ENCODE measurements at places on chromosomes 11 and 22.

DNA sequence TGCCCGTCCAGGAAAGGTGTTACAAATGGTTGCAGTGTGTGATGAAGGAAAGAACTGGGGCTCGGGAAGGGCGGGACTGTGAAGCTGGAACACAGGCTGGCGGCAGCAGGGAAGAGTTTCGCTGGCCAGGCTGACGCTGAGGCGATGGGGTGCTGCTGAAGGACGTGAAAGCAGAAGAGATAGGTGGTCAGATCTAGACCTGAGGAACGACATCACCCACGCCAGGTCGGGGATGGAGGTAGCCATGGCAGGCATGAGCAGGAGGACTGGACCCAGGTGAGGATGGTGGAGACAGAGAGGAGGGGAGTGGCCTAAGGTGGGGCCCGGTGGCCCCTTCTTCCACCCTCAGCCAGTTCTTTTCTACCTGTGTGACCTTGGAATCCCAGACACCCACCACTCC is 9.1 kb downstream of the CDC42EP2 start:
- no peak for DNase-seq

GRCh38 chr11:59174664-59175033 is 2.7 kb downstream of the DTX4 start:
- peak; percentile 65 for DNase-seq

GRCh38 chr11:66289548-66290329 is 796 bp upstream of the YIF1A start:
- no peak for DNase-seq

GRCh38 chr11:132466983-132467382 is 1065.3 kb downstream of the OPCML start:
- DNase-seq, result no peak

DNA sequence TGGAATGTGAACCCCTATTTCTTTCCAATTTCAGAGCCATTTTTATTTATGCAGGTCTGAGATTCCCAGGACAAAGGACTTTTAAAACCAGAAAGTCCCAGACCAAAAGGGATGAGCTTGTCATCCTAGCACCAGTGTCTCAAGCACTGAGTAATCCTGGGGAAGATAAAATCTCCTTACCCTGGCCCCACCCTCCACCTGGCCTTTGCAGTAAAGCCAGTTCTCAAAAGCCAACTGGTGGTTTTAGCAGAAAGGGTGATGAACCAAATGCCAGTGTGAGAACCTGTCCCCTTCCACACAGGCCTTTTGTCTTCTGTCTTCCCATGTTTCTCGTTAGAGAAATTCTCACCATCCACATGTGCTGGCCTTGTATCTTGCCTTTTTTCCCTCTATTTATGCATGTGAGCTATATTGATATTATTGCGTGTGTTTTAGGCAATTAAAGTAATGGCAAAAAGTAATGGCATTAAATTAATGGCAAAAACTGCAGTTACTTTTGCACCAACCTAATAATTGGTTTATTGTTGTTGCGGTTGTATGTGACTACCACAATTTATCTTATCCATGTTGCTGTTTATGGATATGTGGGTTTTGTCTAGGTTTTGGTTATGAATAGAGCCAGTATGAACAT is 191.3 kb downstream of the MYO18B start:
- DNase-seq, result no peak

DNA sequence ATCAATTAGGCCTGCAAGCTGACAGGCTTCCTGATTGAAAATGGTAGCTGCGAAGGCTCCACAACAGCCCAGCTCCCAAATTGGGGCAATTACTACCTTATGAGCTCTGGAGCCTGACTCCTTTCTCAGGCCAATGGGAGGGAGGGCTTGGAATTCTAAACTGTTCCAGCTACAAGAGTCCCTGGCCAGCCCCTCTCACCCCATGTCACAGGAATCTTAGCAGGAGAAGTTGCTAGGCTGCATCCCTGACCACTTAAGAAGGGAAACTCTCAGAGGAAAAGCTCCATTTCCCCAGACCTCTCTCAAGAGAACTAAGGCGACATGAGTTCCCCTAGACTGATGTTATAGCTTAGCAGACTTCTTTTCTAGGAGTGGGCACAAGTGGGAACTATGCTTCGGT is 4.9 kb downstream of the LRP4 start:
- no peak for DNase-seq

- no peak for DNase-seq
Measured at GRCh38 chr22:35905894-35906293, 122.7 kb downstream of the RBFOX2 start.

DNA sequence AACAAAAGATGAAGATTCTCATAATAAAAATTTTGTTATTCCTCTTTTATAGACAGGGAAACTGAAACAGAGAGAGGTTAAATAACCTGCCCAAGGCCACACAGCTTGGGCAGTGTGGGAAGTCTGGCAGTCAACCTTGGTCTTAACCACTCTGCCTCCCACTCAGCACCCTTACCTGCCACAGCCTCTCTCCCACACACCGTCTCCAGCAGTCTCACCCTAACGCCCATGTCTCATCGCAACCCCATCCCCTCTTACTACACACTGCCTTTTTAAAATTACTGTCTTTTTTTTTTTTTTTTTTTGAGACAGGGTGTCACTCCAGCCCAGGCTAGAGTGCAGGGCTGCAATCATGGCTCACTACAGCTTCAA is 25.0 kb downstream of the ARRB1 start:
- DNase-seq, result no peak
